GM23338 (cell line): ENCODE measurements at places on chromosomes 12 and 14.

GRCh38 chr14:68349900-68350629, 442.8 kb downstream of the ZFP36L1 start:
- DNase-seq: no peak

DNA sequence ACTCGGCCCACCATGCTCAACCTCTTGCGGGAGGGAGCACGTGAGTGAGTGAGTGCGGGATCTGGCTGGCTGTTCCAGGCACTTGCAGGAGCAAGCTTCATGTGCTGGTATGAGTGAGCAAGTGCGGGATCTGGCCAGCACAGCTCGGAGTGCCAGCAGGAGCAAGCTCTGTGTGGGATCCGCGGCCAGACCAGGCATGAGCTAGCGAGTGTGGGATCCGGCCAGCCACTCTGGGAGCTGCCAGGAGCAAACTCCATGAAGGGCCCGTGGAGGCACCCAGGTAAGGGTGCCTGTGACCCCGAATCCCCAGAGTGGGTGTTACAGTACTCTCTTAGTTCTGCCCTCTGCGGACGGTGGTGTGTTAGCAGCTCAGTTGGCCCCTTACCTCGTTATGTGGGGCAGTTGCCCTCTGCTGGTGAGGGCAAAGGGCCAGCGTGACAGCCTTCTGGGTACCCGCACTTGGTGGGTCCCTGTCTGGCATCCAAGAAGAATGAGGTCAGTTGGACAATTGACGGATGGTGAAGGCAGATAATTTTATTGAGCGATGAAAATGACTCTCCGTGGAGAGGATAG, 38.3 kb downstream of the RAD51B start:
- DNase-seq: peak; percentile 21

DNA sequence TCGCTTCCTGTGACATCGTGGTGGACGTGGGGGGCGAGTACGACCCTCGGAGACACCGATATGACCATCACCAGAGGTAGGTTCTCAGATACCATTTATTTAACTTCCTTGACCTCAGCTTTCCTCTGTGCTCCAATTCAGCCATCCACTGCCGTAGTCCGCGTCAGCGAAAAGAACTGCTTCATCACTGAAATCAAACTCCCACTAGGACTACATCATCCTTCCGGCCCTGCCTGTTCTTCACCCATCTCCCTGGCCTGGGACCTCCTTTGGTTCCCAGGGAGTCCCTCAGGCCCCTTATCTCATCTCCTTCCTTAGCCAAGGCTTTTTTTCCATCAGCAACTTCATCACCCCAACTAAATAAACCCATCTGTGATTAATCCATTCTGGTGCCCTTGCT, 692 bp downstream of the MYG1 start:
- DNase-seq: peak; percentile 32

DNA sequence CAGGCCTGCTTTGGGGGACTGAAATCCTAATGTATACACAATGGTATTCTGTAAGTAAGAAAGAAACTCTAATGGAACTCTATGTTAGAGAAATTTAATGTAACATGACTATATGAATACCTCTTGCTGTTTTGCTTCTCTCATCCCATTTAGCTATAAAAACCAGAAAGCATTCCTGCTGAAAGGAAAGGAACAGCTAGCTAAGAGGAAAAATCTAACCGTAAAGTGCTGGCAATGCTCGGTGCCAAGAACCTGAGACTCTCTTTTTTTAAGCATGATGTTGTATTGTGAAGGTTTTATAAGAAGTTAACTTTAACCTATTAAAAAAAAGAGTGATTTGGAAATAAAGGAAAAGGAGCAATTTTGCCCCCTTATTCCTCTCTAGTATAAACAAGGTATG, 75.6 kb upstream of the DACT1 start:
- DNase-seq: no peak

- DNase-seq: no peak
These were observed 150.8 kb downstream of the HELB start for GRCh38 chr12:66453120-66453519.

GRCh38 chr12:78035901-78036606, 205.4 kb downstream of the NAV3 start:
- peak; percentile 17 for DNase-seq

DNA sequence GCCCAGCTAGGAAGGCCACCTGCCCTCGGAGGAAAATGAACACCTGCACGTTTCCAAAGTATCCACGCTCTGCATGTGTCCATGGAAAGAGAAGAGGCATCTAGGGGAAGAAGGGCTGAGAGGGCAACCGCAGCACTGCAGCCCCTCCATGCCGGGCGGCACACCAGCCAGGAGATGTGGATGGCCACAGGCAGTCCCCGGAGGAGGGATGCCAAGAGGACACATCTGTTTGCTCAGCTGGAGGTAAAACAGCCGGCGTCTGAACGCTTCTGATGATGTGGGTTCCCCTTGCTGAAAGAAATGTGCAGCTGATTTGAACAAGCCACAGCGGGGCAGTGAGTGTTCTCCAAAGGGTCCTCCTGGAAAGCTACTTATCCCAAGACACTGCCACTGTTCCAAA, 34.0 kb downstream of the CHGA start:
- DNase-seq: no peak

- no peak for DNase-seq
These were observed 15.3 kb downstream of the KRT2 start for GRCh38 chr12:52636592-52637258.

- no peak for DNase-seq
These were observed 89.1 kb downstream of the MIA2 start for GRCh38 chr14:39322807-39323206.

GRCh38 chr12:52306731-52307130, 14.5 kb downstream of the KRT83 start:
- no peak for DNase-seq

GRCh38 chr12:31876568-31877424, 82.4 kb upstream of the RESF1 start:
- DNase-seq: no peak

- DNase-seq: no peak
These were observed 29.7 kb downstream of the RAD9B start for GRCh38 chr12:110531741-110532333.

DNA sequence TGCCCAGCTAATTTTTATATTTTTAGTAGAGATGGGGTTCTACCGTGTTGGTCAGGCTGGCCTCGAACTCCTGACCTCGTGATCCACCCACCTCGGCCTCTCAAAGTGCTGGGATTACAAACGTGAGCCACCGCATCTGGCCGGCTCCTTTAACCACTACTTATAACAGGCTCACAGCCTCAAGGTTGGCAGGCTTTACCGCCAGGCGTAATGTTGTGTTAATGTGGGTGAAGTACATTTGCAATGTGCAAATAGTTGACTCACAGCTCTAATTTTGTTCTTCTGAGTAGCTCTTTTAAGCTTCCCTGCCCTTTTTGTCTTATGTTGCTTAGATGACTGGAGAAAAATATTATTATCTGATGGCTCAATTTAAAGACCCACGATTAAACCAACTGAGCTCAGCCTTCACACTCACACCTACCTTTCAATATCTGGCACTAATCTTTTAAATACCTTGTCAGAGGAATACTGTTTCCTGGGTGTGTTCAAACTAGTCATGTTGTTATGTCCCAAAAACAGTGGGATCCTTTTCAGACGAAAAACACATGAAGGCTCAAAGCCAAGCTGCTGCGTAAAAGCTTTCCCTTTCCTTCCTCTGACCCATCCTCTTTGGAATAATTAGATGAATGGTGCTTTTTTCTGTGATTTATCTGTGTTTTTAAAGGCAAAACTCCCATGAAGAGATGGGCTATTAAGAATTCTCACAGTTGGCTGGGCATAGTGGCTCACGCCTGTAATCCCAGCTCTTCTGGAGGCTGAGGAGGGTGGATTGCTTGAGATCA, 57.2 kb upstream of the USP44 start:
- peak; percentile 67 for DNase-seq

DNA sequence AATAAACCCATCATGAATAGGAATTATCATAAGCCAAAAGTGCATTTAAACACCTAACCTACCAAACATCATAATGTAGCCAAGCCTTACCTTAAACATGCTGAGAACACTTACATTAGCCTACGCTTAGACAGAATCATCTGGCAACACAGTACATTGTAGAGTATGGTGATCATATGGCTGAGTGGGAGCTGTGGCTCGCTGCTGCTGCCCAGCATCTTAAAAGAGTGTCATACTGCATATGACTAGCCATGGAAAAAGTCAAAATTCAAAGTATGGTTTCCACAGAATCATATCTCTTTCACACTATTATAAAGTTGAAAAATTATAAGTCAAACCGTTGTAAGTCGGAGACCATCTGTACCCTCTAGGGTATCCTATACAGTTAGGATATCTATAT, 32.0 kb upstream of the PRPF39 start:
- DNase-seq: no peak

DNA sequence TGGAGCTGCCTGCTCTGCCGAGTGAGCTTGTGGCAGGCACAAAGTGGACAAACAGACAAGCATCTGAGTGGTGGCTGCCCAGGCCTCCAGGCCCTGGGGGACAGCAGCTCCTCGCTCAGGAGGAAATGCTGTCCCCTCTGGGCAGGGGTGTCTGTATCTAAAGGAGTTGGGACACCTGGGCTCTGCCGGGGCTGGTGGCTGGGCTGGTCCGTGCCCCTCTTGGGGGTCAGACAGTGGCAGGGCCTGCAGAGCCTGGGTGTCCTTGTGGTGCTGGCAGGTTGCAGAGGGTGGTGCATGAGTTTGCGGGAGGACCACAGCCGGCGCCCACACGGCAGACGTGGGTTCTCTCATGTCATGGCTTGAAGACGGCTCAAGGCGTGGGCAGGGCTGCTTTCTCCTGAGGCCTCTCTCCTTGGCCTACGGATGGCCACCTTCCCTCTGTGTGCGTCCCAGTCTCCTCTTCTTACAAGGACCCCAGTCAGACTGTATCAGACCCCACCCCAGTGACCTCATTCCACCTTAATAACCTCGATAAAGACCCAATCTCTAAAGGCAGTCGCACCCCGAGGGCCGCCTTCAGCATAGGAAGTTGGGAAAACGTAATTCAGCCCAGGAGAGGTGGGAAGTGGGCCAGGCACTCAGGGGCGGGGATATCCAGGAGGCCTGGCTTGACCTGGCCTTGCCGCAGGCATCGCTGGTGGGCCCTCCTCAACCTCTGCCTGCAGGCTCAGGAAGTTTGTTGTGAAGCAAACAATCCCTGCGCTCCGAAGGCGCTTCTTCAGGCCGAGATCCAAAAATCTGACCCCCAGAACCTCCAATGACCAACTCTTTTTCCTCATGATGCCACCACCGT, 110.0 kb downstream of the KIF26A start:
- DNase-seq: no peak

- DNase-seq: peak; percentile 31
These were observed 83.4 kb downstream of the RTN1 start for GRCh38 chr14:59787045-59787674.

GRCh38 chr14:31837031-31837430, 240.1 kb upstream of the ARHGAP5 start:
- no peak for DNase-seq

- DNase-seq: peak; percentile 85
These were observed 21.8 kb upstream of the KRT78 start for GRCh38 chr12:52870361-52871290.

- DNase-seq: no peak
These were observed 50.6 kb upstream of the PTGR2 start for GRCh38 chr14:73800970-73801515.

DNA sequence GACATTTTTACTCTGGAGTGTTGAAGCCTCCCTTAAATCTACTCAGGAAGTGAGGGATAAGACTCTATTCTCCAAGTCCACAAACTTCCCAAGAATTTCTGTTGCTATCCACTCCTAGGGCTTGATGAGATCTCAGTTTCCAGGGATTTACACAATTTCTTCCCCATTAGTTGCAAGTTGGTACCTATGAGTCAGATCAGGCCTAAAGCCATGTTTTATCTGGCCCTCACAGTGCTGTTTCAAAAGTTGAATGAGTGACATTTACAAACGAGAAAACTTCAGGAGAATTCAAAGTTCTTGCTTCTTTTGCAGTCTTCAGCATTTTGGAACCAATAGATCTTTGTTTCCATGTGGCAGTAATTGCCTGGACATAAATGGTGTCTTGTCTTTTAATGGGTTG, 156.4 kb upstream of the SYT10 start:
- no peak for DNase-seq

GRCh38 chr12:106030210-106031071, 108.3 kb downstream of the NUAK1 start:
- DNase-seq: peak; percentile 17

GRCh38 chr12:104507672-104508071, 50.9 kb downstream of the CHST11 start:
- no peak for DNase-seq

DNA sequence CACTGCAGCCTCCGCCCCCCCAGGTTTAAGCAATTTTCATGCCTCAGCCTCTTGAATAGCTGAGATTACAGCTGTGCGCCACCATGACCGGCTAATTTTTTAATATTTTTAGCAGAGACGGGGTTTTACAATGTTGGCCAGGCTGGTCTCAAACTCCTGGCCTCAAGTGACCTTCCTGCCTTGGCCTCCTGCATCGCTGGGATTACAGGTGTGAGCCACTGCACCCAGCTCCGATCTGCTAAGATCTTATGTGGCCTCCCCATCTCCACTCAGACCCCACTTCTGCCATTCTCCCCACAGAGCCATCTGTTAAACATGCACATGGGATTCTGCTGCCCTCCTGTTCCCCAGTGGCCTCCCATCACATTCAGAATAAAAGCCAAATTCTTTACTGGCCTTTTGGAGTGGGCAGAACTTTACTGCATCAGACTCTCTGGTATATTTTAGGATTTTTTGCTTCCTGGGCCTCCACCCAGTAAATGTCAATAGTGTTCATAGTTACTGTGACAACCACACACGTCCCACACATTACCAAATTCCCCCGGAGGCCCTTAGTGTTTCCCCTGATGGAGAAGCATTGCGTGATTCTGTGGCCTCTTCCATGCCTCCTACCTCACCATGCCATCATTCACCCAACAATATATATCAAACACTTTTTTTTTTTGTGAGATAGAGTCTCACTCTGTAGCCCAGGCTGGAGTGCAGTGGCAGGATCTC, 96.3 kb downstream of the PTPN11 start:
- DNase-seq: no peak

GRCh38 chr14:86940106-86940505, 1052.9 kb downstream of the GALC start:
- no peak for DNase-seq

- peak; percentile 68 for DNase-seq
These were observed 308.8 kb downstream of the EGLN3 start for GRCh38 chr14:33642080-33642479.

DNA sequence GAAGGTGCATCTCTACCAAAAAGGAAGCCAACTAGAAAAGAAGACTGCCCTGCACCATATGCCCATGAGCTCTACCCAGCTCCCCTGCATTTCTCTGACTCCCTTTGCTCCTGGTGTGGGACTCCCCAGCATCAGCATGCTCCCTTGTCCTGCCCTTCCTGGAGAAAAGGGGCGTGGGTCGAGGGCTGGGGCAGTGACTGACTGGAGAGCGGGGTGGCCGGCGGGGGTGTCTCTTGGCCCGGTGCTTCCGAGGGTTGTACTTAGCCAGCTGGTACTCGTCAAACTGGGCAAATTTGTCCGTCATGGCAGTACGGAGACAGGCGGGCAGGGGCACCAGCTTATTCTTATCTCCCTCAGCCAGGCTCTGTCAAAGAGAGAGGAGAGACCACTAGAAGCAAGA, 9.8 kb downstream of the TEP1 start:
- no peak for DNase-seq

DNA sequence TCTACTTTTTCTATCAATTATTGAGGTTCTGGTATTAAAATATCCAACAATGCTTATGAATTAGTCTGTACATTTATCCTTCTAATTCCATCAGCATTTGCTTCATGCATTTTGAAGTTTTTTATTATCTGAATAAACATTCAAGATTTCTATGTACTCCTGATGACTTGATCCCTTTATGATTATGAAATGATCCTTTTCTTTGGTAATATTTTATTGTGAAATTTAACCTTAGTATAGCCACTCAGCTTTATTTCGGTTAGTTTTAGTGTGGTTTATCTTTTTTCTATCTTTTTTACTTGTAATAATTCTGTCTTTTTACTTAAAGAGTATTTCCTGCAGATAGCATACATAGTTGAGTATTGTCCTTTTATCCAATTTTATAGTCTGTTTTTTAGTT, 106.6 kb downstream of the SNAPC1 start:
- DNase-seq: no peak
